ENCODE measurements at places on chromosomes 6 and 20.

GRCh38 chr6:109865968-109866367, 112.1 kb upstream of the GPR6 start:
- no peak for DNase-seq

DNA sequence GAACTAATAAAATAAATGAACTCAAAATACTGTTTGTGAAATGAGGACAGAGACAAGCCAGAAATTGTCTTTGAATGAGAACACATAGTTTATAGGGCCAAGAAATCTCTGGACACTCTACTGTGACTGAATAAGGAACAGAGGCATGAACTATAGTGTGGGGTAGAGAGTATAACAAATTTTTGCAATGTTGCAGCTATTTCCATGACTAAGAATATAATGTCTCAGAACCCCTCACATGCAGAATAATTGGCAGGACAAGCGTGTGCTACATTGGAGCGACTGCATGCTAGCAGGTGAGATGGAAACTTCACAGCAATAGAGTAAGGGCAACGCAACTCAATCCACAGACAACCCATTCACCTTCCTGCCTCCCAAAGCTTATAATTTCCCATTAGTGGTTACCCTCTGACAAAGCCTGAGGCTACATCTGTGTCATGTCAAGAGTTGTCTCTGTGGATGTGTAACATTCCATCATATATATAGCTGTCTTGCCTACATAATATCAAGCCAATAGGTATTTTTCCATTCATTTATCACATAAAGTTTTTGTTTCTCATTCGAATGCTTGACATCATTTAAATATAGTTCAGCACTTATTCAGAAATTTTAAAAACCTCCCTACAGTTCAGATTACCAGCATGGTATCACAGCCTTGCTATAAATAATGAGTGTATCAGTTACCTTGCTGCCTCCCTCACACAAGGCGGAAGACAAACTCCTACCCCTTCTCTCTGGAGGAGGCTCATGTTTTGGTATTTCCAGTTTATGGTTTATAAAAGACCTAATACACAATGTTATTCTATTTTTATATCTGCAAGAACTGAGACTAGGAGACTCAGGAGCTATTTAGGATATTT, 47.9 kb upstream of the ECHDC1 start:
- no peak for DNase-seq

GRCh38 chr6:99189823-99190721, 159.4 kb downstream of the FAXC start:
- DNase-seq, result no peak

GRCh38 chr6:110596354-110596753, 119.9 kb upstream of the SLC22A16 start:
- no peak for DNase-seq

GRCh38 chr6:37983720-37984501, 164.4 kb downstream of the ZFAND3 start:
- DNase-seq, result no peak

- no peak for DNase-seq
Observed at GRCh38 chr6:32960563-32960962, 7.7 kb upstream of the HLA-DMA start.

GRCh38 chr6:56716229-56716628, 73.5 kb upstream of the DST start:
- DNase-seq, result no peak

- no peak for DNase-seq
Observed at GRCh38 chr20:49697071-49697470, 16.6 kb downstream of the B4GALT5 start.

GRCh38 chr6:161631676-161632194, 357.9 kb upstream of the AGPAT4 start:
- no peak for DNase-seq

- DNase-seq, result no peak
Observed at GRCh38 chr6:170553534-170554012, 466 bp upstream of the PSMB1 start.

All from CD4-positive, alpha-beta T cell treated with Interleukin-17A for 1 hour (primary cell).